Heart left ventricle (tissue), 16 donors: ENCODE measurements at places on chromosomes 3 and 15.

- no peak for DNase-seq
Observed at GRCh38 chr3:37816271-37816670, 45.4 kb upstream of the CTDSPL start.

DNA sequence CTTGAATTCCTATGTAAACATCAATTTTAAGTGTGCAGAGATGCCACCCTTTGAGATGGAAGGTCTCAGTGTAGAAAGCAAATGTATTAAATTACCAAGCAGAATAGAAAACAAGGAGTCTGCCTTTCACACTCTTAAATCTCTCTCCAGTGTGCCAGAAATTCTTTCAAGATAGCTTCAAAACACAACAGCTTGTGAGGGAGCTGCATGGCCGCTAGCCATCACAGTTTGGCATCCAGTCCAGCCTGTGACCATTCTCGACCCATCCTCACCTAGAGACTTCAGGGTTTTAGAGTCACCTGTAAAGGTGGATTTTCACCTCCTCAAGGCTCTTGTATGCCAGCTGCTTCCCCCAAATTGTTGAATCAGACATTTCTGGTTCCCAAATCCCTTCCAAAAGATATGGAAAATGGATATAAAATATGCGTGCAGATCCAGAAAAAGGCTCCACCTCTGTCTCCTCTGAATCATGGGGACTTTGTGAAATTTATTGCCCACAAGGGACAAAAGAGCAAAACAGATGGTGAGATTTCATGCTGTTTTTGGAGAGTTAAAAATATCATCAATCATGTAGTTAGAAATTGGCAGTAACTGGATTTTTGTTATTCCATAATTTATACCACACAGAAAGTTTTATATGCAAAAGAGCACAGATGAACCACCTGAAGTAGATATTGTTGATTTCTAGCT is 114.2 kb upstream of the THRB start:
- no peak for DNase-seq

DNA sequence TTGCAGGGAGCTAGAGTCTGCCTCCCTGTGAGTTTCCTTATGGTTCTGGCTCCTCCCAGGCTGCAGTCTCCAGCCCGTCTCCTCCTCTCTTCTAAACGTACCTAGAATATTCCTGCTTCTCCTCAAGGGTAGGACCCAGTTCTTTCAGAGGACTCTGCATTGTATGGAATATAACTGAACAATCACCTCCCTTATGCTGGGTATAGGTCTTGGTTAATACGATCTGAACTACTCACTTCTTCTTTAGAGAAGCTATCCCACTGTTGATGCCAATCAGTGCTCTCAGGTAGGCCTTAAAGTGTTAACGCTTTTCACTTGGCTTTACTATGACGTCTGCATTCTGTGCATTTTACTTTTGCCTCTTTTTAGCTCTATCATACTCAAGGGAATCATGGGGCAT is 98.5 kb downstream of the WNT7A start:
- no peak for DNase-seq

- DNase-seq = no peak
Observed at GRCh38 chr3:122671553-122671952, 9.1 kb upstream of the PARP14 start.

DNA sequence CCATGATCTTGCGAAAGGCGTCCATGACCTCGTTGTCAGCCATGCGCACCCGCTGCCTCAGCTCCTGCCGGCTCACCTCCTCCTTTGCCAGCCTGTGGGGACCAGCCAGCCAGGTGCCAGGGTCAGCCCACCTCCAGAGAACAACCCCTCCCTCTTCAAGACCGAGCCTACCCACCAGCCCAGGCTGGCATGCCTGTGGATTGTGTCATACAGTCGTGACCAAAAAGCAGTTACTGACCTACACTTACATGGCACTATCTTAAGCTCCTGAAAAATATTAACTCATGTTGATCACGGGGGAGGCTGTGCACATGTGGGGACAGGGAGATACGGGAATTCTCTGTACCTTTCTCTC is 10.7 kb upstream of the CAMK1 start:
- no peak for DNase-seq

DNA sequence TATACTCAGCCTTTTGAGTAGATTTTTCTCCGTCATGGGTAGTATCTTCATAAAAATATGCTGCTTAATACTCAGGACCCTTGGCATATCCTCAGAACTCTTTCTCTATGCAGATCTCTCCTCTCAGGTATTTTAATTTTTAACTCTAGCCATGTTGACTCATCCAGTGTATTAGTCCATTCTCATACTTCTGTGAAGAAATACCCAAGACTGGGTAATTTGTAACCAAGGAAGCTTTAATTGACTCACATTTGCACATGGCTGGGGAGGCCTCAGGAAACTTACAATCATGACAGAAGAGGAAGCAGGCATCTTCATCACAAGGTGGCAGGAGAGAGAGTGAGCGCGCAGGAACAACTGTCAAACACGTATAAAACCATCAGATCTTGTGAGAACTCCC is 129.3 kb upstream of the CD96 start:
- no peak for DNase-seq
